ENCODE measurements at places on chromosomes 1 and 21.

- peak; percentile 31 for DNase-seq
These were observed 392.8 kb upstream of the CAMK1G start for GRCh38 chr1:209190591-209191261.

DNA sequence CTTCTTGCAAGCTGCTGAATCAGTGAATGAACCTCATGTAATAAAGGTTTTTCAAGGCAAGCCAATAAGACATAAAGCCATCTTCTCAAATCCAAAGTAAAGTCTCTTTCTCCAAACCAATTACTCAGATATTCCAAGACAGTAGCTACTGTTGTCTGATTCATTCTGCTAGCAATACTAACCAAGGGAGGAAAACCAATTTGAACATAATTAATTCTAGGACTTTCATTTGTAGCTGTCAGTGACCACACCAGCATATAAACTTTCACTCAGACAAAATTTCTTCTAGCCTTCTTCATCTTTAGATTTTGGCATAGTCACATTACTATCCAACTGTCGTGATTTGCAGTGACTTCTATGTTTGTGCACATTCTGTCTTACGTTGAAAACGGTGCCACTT, 10.5 kb upstream of the INTS3 start:
- DNase-seq = peak; percentile 46

DNA sequence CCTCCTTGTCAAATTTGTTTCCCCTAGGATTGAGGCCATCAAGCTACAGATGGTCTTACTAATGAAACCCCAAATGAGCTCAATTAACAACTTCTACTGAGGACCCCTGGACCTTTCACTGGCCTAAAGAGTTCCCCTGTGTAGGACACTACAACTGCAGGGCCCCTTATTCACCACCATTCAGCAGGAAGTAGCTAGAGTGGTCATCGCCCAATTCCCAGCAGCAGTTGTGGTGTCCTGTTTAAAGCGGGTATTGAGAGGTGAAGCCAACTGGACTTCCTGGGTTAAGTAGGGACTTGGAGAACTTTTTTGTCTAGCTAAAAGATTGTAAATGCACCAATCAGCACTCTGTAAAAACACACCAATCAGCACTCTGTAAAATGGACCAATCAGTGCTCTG, 1466.9 kb downstream of the KCNT2 start:
- no peak for DNase-seq

GRCh38 chr1:36772647-36773495, 261.4 kb downstream of the GRIK3 start:
- DNase-seq = no peak

DNA sequence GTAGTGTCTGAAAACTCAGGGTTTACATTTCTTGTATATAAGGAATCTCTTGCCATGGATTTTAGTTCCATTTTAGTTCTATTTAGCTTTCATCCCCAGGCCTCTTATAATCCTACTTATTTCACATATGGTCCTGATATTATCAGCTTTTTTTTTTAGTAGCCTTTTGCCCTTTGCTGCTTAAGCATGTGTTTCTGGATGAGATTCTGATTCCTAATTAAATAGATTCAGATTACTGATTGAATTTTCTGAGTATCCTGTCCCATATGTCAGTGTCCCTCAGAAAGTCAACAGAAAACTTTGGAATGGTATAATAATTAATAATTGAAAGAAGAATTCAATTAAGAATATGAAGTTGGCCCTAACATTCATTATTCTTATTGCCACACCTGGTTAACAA, 134.7 kb upstream of the HOOK1 start:
- no peak for DNase-seq

DNA sequence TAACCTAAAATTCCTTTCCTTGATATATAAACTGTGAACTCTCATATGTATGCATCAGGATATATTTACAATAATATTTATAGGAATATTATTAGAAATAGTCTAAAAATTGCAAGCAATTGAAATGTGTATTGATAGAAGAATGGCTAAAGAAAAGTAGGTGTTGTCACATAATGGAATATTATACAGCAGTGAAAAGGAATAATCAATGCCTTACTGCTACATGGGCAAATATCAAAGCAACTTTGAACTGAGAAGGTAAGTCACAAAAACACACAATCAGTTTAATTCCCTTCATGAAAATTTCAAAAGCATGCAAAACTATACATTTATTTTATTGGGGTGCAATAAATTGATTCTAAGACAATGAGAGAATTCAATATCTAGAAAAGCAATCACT, 35.7 kb upstream of the CDC14A start:
- DNase-seq = no peak

DNA sequence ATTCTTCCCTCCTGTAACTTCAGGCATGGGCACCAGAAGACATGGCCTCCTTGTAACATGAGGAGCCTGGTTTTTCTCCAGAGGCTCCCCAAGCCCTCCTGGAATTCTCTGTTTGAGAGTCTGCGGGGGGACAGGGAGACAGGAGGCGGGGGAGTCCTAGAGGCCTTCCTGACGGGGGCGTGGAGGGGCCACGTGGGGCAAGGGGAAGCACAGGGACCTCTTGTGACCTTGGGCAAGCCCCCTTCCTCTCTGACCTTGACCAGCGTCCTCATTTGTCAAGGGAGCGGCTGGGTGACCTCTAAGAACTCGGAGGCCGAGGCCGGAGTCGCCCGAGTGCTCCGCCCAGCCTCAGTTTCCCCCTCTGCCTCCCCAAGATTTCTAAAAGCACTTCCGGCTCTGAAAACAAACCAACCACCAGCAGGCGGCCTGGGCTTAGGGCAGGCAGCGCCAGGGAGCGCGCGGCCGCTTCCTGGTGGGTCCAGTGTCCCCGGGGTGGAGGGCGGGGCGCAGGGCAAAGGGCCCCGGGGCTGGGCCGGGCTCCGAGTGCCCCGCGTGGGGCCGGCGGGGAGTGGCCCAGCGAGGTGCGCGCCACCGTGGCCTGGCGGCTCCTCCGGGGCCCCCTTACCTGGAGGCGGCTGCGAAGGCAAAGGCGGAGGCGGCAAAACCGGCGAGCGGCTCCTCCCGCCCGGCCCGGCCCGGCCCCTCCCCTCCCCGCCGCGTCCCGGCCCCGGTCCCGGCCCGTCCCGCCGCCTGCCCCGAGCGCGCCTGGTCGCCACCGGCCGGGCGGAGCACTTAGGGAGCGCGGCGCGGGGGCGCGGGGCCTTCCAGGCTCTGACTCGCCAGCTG, at the start of gene TMCO4:
TSS of gene TMCO4 (minus strand) at position 687 of the 846 bp plus-strand sequence. CDS start 19,158 bp downstream, outside the sequence.
- peak; percentile 61 for DNase-seq

GRCh38 chr1:39420493-39420892, 70.9 kb upstream of the BMP8A start:
- no peak for DNase-seq

DNA sequence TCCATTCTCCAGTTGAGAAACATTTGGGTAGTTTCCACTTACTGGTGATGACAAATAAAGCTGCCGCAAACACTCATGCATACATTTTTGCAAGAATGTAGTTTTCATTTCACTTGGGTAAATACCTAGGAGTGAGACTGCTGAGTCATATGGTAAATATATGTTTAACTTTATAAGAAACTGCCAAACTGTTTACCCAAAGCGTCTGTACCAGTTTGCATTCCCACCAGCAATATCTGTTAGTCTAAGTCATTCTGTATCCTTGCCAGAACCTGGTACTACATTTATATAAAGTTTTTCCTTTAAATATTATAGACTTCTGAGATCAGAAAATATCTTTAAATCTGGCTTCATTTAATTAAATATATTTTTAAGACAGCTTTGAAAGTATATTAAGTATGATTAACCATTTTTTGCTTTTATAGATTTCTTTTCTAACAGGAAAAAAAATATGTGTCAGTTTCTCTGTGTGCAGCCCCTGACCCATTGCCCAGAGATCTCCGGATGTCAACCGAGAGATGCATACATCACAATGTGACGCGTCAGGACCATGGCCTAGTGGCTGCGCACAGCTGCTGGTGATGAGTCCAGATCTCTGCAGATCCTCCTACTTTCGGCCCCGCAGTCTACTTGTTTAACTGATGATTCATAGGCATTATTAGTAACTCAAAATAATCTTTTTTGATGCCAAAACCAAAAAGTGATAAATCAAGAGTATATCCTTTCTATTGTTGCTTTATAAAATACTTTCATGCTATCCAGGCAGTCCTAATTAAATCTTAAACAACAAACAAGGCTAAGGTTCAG, 227.1 kb upstream of the MAP1LC3C start:
- DNase-seq = no peak

GRCh38 chr1:114218361-114219171, 64.9 kb upstream of the SYT6 start:
- no peak for DNase-seq

GRCh38 chr1:213649373-213649772, 338.4 kb upstream of the PROX1 start:
- DNase-seq = no peak

DNA sequence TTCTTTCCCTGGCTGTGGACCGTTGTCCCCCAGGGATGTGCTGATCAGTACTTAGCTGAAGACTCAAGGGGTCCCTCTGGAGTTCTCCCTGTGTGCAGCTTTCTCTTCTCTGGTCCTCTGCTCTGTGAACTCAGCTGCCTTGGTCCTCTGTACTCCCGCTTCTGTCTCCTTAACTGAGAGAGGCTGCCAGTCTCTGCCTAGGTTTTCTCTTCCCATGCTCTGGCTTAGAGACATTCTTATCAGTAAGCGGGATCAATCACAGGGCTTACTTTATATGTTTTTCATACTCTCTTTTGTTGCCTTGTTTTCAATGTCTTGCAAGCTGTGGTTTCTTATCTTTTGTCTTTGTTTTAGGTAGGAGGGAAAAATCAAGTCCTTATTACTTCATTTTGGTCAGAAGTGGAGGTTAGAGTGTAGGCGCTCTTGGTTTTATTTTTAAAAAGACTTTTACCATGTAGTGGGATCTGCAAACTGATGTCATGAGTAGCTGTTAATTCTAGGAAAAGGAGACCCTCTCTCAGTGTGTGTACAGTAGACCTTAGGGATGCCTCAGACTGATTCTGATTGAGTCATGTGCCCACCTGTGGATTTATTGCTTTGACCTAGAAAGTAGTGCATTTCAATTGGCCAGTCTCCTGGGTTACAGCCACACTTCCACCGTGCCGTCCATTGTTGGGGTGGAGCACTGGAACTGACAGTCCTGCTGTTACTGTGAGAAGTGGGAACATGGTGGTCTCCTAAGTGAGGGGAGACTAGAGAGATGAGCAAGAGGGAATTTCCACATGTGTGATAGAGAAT, 46.6 kb downstream of the TTC3 start:
- no peak for DNase-seq

DNA sequence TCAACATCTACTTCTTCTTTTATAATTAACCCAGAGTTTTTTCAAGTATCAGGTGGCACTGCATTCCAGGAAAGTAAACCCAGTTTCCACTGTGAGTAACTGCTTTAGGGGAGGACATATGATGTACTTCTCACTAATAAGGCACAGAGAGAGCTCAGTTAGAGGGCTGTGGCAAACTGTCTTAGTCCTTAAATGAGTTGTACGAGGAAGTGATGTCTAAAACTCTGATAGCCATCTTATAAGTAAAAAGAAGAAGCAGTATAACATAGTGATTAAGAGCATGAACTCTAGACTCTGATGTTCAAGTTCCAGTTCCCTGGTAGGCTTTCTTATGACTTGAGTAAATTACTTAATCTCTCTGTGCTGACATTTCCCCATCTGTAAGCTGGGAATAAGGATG, 58.7 kb upstream of the PTGS2 start:
- peak; percentile 81 for DNase-seq

DNA sequence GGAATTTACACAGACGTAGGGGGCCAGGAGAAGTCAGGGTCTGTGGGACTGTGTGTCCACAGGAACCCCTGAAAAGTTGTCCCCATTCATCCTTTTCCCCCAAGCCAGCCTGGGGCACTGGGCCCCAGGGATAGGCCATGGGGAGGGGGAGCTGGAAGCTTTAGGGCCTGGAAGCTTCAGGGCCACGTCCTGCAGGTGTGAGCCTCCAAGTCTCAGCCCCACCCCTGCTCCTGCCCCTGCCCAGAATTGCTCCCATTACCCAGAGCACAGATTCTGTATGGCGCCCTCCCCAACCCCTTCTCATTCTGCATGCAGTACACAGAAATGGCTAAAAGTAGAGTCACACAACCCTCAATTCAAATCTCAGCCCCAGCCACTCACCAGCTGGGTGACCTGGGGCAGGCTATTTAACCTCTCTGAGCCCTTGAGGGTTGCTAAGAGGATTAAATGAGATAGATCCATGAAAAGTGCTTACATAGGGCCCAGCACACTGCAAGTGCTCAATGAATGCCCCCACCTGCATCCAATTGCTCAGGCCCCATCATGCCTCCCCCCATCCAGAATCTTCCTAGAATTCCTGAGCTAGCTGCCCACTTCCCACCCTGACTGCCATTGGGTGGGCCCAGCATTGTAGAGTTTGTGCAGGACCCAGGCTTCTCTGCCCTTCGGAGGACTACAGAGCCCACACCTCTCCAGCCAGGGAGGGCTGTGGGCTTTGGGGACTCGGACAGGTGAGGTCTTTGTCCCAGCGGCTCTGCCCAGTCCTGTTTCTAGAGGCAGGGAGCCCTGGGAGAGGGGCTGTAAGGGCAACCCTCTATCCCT, 6.5 kb downstream of the RAP1GAP start:
- no peak for DNase-seq

DNA sequence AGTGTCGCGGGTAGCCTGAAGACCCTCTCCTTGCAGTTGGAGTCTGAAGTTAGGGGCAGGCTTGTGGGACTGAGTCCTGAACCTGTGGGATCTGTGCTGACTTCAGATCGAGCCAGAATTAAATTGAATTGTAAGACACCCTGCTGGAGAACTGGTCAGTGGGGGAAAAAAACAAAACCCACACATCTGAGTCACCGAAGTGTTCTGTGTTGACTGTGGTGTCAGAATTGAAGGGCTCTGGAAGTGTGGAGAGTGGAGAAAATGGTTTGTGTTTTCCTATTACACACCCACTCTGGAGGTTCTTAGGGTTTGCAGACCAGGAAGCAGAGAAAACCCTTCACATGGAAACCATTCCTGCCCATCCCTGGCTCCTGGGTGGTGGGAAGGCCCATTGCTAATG, 209.5 kb upstream of the GALNT2 start:
- DNase-seq = no peak

DNA sequence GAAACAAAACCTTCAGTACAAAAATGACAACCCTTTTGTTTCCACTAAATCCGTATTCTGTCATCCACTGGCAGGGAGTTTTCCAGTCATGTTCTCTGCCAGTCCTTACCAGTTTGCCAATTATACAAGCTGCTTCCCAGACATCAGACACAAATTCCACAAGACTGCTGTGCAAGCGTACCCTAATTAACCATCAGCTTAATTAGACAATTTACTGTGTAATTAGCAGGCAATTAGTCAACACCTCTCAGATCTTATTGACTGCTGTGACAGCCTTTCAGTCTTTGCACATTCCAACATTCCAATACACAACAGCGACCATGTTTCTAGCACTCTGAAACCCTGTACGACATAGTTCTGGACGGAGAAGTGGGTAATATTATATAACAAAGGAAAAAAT, 420.1 kb downstream of the DPYD start:
- no peak for DNase-seq
